HCT116 (cell line): ENCODE measurements at places on chromosomes 13 and 19.

- no peak for DNase-seq
These were observed 4.6 kb upstream of the ZNF414 start for GRCh38 chr19:8518536-8518935.

DNA sequence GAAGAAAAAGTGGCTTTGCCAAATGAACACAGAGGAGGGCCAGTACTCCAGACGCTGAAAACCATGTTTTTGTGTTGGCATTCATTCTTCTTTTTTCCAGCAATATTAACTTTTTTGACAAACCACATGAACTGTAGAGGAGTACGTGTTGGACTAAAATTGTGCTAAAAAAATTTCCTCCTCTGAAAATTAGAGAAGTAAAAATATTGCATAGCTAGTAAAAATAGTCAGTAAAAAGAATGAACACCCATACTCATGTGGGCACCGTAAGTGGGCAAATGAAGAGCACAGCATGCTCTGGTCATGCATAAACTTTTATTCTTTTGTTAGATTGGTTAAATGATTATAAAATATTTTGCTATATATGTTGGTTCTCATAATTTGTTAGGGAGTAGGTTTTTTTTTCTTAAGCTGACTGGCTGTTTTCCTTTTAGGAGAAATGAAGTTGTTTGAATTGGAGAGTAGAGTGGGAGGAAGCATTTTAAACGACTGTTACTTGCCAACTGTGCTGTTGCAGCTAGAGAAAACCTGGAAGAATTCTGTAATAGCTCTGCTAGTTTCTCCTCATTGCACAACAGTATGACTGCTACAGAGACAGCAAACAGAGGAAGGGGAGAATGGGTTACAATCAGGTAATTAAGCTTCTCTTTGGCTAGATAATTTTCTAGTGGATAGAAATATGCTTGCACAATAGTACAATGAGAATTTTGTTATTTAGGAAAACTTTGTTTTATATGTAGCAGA lies 222.4 kb downstream of the KCTD12 start:
- DNase-seq: no peak

DNA sequence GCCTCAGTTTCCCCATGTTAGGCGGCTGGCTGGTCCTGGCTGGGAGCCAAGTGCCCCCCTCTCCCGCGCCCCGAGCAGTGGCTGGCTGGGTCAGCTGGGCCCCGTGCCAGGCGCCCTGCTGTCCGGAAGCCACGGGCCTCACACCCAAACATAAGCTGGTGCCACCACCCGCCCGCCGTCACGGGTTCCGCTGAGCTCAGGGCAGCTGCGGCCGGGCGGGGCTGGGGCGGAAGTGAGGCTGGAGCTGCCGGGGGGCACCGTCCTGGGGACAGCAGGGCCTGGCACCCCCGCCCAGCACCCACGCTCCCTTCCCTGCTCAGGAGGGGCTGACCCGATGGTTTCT lies 19.3 kb downstream of the HCN2 start:
- no peak for DNase-seq

GRCh38 chr19:29543381-29543780 lies 17.6 kb downstream of the VSTM2B start:
- no peak for DNase-seq

DNA sequence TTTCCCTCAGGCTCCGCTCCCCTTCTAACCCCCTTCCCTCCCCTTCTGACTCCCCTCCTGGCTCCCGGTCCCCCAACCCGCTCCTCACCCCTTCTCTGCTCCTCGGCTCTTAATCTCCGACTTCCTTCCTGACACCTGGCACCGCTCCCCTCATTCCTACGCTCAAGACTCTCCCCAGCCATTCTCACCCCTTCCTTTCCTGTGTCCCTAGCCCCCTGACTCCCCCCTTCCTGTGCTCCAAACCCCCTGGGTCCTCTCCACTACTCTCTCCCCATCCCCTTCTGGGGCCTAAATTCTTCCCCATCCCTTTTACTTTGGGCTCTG lies 658 bp downstream of the CLPP start:
- no peak for DNase-seq

DNA sequence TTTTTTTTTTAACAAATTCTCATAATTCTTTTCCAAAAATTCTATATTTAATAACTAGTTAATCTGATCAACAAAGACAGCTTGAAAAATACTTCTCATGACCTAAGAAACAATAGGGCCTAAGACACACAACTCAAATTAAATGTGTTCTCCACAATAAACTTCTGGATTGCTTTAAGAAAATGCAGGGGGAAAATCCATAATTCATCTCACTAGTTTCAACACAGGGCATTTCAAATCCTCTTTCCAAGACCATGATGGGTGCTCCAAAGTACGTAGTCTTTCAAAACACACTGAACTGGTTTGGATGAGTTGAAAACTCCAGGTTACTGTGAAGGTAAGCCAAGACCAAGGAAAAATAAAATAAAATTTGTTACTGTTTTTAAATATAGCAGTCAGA lies 62.6 kb downstream of the DCLK1 start:
- DNase-seq: no peak

GRCh38 chr13:76790980-76791819 lies 95.0 kb downstream of the KCTD12 start:
- no peak for DNase-seq

DNA sequence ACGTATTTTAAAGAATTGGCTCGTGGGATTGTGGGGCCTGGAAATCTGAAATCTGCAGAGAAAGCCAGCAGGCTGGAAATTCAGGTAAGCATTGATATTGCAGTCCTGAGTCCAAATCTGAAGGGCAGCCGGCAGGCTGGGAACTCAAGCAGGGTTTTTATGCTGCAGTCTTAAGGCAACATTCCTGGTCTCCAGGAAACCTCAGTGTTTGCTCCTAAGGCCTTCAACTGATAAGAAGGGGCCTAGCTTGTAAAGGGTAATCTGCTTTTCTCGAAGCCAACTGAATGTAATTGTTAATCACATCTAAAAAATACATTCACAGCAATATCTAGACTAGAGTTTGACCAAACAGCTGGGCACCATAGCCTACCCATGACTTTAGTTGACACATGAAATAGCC lies 154.4 kb downstream of the EFNB2 start:
- DNase-seq: no peak

GRCh38 chr19:5829567-5830310 lies 9.8 kb downstream of the FUT6 start:
- no peak for DNase-seq

GRCh38 chr13:37613236-37613635 lies 14.7 kb upstream of the POSTN start:
- DNase-seq: no peak

DNA sequence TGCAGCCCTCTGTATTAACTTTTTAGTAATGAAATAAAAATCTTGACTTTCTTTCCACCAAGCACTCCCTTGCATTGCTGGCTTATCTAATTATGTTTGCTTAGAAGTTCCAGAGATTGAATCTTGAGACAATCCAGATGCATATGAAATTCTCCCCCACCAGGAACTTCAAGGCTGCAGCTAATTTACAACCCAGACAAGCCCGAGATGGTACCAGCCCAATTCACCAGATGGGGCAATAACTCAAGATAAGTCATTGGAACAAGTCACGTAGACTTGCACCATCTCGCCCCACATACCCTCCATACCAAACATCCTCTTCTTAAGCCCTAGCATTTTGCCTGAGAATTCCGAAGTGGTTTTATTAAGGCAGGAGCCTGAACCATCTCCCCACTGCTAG lies 29.0 kb downstream of the UTP14C start:
- no peak for DNase-seq

- DNase-seq: no peak
These were observed at the start of gene NLRP12 for GRCh38 chr19:53824134-53824611. TSS of gene NLRP12 (minus strand) at chr19:53824314. CDS start at chr19:53824174, 140 bp downstream.

- DNase-seq: no peak
These were observed 1272.1 kb upstream of the PCDH20 start for GRCh38 chr13:62687732-62688131.

GRCh38 chr13:21124852-21125251 lies 51.5 kb downstream of the SKA3 start:
- no peak for DNase-seq

DNA sequence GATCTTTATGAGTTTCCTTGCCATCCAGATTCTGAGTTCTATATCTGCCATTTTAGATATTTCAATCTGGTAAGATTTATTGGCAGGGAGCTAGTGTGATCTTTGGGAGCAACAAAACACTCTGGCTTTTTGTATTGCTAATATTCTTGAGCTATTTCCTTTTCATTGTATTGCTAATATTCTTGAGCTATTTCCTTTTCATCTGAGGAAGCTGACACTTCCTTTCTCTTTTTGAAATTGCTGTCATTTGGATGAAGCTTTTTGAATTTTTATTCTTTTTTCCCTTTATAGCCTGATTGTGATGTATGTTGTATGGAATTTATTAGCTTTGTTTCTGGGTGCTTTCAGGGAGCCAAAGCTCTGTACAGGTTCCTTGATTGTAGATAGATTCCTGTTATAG lies 873.5 kb upstream of the ATXN8OS start:
- DNase-seq: no peak

DNA sequence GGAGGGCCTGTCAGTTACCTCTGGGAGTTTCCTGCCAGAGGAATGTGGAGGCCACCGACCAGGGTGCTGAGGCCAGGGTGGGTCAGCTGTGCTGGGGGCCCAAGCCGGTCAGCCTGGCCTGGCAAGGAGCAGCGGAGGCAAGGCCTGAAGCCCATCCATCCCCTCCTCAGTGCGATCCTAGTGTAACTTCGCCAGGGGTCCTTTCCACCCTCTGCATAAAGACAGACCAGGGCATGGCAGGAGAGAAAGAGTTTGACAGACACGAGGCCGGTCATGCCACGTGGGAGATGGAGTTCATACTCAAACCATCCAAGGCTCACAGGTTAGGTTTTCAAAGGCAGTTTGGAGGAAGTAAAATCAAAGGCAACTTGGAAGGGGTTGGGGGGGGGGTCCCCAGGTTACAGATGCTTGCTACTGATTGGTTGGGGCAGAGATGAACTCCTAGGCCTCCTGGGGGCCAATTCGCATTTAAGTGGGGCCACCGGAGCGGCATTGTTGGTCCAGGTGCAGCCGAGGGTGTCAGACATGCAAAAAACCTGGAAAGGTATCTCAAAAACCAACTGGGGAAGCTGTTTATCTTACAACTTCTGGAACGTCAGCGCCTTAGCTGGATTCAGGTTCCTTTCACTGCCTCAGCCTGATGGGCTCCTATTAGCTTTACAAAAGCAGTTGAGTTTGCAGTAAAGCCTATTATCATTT lies 36.8 kb upstream of the DPRX start:
- no peak for DNase-seq

GRCh38 chr13:43246382-43246781 lies 223.0 kb downstream of the DNAJC15 start:
- DNase-seq: no peak

GRCh38 chr13:75226733-75227435 lies 255.1 kb downstream of the TBC1D4 start:
- no peak for DNase-seq

- no peak for DNase-seq
These were observed 833 bp downstream of the GAMT start for GRCh38 chr19:1400281-1401137.

DNA sequence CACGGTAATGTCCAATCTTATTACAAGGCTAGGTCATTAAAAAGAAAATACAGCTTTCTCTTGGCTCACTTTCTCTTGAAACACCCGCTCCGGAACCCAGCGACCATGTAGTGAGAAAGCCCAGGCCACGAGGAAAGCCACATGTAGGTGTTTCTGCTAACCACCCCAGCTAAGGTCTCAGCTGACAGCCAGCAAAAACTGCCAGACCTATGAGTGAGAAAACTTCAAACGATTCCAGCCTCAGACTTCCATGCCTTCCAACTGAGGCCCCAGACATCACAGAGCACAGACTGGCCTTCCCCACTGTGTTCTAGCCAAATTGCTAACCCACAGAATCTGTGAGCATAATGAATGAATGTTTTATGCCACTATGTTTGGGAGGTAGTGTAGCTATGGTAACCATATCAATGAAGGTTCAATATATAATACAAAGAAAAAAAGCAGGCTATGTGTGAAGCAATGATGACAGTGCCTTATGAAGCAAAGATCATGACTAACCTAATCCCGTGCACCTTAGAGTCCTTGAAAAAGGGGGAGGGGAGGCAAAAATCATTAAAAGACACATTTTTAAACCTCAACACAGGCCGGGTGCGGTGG lies 11.9 kb upstream of the TPTE2 start:
- DNase-seq: no peak

DNA sequence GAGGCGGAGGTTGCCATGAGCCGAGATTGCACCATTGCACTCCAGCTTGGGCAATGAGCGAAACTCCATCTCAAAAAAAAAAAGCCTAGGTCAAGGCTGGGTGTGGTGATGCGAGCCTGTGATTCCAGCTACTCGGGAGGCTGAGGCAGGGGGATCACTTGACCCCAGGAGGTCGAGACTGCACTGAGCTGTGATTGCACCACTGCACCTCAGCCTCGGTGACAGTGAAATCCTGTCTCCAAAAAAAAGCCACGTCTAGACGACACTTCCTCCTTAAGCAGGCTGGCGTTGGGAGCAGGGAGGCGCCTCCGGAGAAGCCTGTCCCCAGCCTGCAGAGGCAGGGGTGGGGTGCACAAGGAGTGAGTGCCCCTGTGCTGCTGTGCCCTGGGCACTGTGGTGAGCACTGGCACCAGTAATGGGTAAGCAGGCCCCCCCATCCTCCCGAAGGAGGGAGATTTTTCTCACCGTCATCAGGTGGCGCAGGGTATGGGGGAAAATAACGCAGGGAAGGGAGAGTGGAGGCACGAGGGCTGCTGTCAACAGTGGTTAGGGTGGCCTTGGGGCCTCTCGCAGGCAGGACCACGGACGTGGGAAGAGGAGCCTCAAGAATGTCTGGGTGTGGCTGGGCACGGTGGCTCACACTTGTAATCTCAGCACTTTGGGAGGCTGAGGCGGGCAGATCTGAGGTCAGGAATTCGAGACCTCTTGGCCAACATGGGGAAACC lies 706 bp downstream of the P2RY11 start:
- no peak for DNase-seq

GRCh38 chr13:21450936-21451335 lies 8.2 kb downstream of the ZDHHC20 start:
- no peak for DNase-seq

DNA sequence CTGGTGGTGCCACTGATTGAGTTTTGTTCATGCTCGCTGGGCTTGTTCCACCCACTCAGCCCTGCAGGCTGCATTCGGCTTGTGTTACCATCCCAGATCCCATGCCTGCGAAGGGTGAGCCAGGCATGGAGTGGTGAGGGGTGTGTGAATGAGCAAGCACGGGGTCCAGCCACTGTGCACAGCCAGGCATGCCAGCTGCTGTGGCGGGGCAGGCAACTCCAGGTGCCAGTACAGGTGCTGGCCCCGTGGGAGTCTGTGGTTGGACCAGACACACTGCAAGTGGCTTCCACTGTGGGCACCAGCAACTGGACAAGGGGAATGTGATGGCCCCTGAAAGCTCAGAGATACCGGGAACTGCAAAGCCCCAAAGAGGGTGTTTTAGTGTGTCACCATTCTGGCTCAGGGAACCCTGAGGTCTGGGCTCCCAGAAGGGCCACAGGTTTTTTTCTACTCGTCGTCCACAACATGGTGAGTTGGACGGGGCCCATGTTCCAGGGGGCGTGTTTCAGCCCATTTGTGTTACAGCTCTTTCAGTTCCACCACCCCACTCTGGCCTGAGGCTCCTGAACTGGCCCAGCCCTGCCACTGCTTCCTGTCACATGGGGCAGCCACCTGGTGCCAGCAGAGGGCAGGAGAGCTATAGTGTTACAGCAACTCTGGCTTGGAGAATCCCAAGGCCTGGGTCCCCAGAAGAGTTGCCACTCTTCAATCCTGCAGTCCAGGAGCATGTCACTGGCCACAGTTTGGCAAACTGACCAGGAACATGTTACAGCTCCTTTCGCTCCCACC lies 217.0 kb upstream of the OBI1 start:
- no peak for DNase-seq

GRCh38 chr13:40259899-40260298 lies 406.5 kb downstream of the FOXO1 start:
- DNase-seq: no peak
